ENCODE measurements at places on chromosomes 1 and 21. TPM values are rescaled to one million over a fixed set of nuclear protein-coding genes. Genes with fewer than 3 reads are reported as not detected.

GRCh38 chr1:209769171-209769904 is 13.5 kb downstream of the TRAF3IP3 start:
- DNase-seq = no peak
- H3K4me3 ChIP-seq = no peak overlapping the region
- H3K4me1 ChIP-seq = peaks cover 22% of the 10 kb centered on the region

GRCh38 chr1:116533429-116533820 is 37.4 kb downstream of the CD58 start:
- no peaks in the 10 kb centered on the region for H3K27me3 ChIP-seq
- H3K27ac ChIP-seq = peak overlapping the region; percentile 10
- H3K4me3 ChIP-seq = no peak overlapping the region
- peaks cover 4% of the 10 kb centered on the region for H3K36me3 ChIP-seq
- DNase-seq = no peak

DNA sequence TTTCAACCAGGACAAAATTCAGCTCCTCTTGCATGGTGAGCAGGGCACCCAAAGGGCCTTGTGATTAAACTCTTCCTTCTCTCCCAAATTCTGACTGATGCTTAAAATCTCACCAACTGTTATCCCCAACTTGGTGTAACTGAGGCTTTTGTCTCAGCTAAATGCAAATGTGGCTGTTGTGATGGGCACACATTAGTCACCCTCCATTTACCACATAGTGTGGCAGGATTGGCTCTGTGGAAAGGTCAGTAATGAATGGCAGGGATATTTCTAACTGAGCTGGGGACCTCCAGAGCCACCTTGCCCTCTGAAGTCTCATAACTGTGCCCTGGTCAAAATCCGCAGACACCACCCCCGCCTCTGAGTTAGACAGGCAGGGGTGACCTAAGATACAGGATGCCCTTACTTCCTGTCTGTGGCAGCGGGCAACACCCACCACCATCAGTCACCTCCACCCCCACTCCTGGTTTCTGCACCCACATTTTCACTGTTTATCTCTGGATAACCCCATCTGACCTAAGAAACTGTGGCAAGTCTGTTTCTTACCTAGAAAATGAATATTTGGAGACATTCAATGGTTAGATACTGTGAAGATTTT is 25.4 kb upstream of the RGS16 start:
- no peaks in the 10 kb centered on the region for H3K36me3 ChIP-seq
- no peak overlapping the region for H3K4me3 ChIP-seq
- no peaks in the 10 kb centered on the region for H3K27me3 ChIP-seq

- no peak overlapping the region for H3K27ac ChIP-seq
- no peak overlapping the region for H3K4me3 ChIP-seq
- no peaks in the 10 kb centered on the region for H3K36me3 ChIP-seq
- no peaks in the 10 kb centered on the region for H3K4me1 ChIP-seq
- H3K27me3 ChIP-seq = no peaks in the 10 kb centered on the region
Observed at GRCh38 chr1:19532519-19532918, 47.2 kb upstream of the CAPZB start.

DNA sequence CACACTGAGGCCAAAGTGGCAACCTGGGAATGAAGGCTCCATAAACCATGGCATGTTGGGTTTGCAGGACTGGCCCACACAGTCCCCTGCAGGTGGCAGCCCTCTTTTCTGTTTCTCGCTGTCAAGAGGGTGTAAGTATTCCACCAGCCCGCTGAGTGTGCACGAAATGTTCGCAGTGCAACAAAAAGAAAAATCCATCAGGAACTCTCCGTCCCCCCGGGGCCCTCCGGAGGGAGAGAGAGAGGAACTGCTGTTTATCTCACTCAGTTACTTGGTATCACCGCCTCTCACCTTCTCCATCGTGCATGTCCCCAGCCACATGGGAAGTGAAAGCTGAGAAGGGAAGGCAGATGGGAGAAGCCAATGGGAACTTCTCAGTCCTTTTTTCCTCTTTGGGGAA is 38.3 kb downstream of the NCF2 start:
- H3K27ac ChIP-seq = no peak overlapping the region
- H3K4me1 ChIP-seq = no peaks in the 10 kb centered on the region
- H3K4me3 ChIP-seq = no peak overlapping the region

DNA sequence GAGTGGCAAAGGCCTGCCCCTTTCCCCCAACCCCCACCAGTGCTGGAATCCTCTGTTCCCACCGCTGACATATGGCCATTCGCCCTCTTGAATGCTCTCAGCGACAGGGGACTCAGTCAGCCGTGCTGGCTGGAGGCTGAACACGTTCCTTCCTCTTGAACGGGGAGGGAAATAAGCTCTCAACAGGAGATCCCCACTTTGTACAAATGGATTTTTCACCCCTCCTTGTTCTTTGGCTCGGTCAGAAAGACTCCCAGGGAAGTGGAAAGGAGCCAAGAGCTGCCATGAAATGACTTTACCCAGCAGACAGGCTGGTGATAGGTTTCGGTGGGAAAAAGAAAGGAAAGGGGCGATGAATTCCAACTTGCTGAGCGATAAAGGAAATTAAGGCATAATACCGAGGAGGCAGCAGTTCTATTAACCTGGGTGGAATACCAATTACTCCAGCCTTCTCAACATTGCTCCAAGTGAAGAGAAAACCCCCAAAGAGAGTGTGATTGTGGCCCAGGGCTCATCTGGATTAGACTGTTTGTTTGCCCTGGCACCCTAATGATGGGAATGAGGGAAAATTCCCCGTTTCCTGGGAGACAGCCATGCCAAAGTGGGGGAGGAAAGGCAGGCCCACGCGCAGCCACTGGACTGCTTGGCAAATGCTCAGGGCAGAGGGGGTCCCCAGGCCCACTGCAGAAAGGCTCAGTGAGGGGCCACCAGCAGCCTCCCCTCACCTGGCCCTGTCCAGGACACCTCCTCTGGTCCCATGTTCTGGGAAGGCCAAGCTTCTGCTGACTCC is 23.9 kb downstream of the LRP8 start:
- H3K27ac ChIP-seq = no peak overlapping the region
- H3K4me3 ChIP-seq = no peak overlapping the region
- H3K36me3 ChIP-seq = no peaks in the 10 kb centered on the region
- no peak for DNase-seq
- no peaks in the 10 kb centered on the region for H3K4me1 ChIP-seq

RPRD2 gene
- 27.7 TPM for total RNA-seq

SH3D21 gene
- total RNA-seq = 17.6 TPM

DNA sequence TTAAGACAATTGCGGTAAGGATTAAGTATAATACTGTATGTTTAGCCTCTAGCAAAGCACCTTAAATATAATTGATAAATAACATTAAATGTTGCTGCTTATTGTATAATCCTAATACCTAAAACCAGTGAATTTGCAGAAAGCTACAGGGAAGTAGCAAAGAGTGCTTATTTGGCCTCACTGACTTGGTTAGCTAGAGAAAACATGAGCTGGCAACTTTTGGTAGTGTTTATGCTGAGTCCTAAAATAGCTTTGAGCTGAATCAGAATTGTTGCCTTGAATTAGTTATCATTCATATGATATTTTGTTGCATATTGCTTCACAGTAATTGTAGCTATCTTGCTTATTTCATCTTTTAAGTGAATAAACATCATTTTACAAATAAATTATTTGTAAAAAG is 3.5 kb downstream of the TRIM67 start:
- DNase-seq = no peak
- H3K36me3 ChIP-seq = no peaks in the 10 kb centered on the region
- peaks cover 38% of the 10 kb centered on the region for H3K27me3 ChIP-seq
- H3K4me3 ChIP-seq = no peak overlapping the region
- peaks cover 29% of the 10 kb centered on the region for H3K4me1 ChIP-seq

Data from upper lobe of left lung (tissue), 6 donors.